ENCODE measurements at places on chromosomes 7 and 10.

DNA sequence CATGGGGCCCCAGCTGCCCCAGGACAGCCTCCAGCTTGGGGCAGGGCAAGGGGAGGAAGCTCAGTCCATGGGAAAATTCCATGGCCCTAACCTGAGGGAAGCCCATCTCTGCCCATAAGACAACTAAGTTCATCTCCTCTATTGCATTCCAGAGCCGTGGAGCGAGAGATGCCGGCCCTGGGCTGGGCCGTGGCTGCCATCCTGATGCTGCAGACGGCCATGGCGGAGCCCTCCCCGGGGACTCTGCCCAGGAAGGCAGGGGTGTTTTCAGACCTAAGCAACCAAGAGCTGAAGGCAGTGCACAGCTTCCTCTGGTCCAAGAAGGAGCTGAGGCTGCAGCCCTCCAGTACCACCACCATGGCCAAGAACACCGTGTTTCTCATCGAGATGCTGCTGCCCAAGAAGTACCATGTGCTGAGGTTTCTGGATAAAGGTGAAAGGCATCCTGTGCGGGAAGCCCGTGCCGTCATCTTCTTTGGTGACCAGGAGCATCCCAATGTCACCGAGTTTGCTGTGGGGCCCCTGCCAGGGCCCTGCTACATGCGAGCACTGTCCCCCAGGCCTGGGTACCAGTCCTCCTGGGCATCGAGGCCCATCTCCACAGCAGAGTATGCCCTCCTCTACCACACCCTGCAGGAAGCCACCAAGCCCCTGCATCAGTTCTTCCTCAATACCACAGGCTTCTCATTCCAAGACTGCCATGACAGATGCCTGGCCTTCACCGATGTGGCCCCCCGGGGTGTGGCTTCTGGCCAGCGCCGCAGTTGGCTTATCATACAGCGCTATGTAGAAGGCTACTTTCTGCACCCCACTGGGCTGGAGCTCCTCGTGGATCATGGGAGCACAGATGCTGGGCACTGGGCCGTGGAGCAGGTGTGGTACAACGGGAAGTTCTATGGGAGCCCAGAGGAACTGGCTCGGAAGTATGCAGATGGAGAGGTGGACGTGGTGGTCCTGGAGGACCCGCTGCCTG lies 4.3 kb downstream of the AOC1 start:
- no peak for DNase-seq

- DNase-seq = no peak
These were observed 343.9 kb downstream of the ABCA13 start for GRCh38 chr7:48515171-48515570.

DNA sequence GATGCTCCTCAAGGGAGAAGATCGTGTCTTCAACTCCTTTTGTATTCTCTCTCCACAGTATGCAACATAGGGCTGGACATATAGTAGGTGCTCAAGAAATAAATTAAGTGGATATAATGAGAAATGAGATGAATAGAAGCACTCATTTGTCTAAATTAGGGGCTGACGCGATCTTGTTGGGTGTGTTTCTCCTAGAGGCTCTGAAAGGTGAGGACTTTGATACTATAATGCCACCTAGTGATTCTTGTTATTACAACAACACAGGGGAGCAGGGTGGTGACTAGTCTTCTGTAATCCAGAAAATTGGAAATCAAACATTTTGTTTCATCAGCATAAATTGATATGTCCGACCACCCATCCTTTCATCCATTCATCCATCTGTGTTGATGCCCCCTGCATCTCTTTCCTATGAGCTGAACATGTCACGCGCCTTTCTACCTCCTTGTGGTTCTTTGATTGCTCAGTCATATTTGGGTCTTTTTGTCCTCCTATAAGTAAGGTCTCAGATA lies 3.5 kb upstream of the CFAP58 start:
- DNase-seq = no peak

DNA sequence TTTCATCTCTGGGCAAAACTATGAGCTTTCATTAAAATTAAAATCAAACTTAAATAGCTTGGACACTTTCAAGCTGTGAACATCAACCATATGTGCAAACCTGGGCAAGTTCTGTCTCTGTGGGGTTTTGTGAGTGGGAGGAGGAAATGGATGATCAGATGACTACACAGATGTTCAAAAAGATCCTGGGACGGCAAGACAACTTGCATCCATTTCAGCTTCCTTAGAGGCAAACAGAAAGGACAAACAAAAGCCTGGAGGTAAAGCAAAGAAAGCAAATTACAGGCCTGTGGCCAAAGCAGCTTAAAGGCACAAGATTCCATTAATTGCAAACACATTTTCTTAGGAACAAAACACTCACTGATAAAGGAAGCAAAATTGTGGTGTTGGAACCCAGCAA lies 222.2 kb downstream of the NEBL start:
- no peak for DNase-seq

- no peak for DNase-seq
These were observed 100.0 kb upstream of the PRR15 start for GRCh38 chr7:29463504-29464158.

DNA sequence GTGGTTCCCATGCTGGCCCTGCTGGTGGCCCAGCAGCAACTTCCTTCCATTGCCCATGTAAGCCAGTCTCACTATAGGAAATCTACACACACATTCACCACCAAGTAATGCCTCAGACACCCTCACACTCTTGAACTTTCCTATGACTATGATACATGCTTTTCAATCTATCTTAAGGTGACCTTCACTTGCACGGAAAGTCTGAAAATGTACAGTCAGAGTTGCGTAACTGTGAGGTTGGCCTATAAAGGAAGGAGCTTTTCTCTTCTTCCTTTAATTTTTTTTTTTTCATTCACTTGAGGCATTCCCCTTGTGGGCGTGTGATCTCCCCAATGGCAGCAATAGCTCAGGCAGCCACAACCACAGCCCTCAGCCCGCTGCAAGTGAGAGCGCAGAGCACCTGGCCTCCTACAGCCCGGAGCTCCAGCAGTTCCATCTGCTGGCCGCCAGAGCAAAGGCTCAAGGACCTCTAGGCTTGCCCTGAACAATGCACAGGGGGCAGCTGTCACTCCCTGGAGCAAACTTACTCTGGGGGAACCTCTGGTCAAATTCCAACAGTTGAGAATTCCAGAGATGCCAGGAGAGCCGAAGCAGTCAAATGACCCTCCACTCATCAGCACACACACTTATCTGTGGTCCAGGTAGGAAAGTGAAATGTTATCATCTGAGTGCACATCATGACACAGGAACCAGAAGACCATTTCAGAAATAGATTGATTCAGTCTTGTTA lies 123.1 kb upstream of the ADO start:
- DNase-seq = no peak

GRCh38 chr7:50835156-50835555 lies 52.5 kb upstream of the GRB10 start:
- DNase-seq = no peak

All from putamen (tissue), 1 donor.